Thoracic aorta (tissue), 2 donors: ENCODE measurements at places on chromosomes 16 and 17. TPM values are rescaled to one million over a fixed set of nuclear protein-coding genes. Genes with fewer than 3 reads are reported as not detected.

DNA sequence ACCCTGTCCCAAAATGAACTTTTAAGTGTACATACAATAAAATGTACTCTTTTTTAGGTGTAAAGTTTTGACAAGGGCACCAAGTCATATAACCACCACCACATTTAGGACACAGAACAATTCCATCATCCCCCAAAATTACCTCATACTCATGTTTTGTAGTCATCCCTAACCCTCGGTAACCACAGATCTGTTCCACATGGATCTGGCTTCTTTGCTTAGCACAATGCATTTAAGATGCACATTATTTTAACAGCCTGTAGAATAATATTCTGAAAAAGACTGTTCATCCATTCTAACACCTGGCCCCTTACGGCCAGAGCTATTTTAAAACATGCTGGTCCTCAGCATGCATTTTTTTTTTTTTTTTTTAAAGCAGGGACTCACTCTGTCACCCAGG is 25.2 kb upstream of the CFAP20 start:
- H3K4me3 ChIP-seq, result no peak overlapping the region
- peaks cover 4% of the 10 kb centered on the region for H3K36me3 ChIP-seq
- no peaks in the 10 kb centered on the region for H3K4me1 ChIP-seq
- H3K27me3 ChIP-seq, result no peaks in the 10 kb centered on the region
- DNase-seq, result no peak

Gene PPY
- not detected for total RNA-seq

Gene SEZ6
- total RNA-seq, result not detected

GRCh38 chr16:29990883-29991570 is 4.4 kb downstream of the HIRIP3 start:
- no peak overlapping the region for H3K27ac ChIP-seq
- H3K36me3 ChIP-seq, result peaks cover 49% of the 10 kb centered on the region
- H3K4me1 ChIP-seq, result peaks cover 11% of the 10 kb centered on the region
- no peak overlapping the region for H3K4me3 ChIP-seq
- DNase-seq, result no peak

Gene SEPTIN1
- total RNA-seq, result 3.0 TPM

DNA sequence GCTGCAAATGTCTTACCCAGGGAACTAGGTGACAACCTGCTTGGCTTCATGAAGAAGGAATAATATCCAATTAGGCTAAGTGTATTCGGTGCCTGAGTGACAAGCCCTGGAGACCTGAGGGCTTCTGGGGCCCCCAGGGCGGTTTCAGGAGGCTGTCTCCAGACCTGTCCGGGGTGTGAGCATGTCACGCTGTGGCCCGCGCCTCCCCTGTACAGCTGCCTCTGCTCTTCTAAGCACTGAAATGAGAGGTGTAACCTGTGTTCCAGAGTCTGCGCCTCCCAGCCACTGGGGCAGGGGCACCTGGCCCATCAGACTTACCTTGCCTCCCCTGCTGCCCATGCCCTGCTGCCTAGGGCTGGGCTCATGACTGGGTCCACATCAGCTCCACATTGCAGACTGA is 114.3 kb downstream of the WWOX start:
- no peak overlapping the region for H3K4me3 ChIP-seq
- no peaks in the 10 kb centered on the region for H3K4me1 ChIP-seq
- no peaks in the 10 kb centered on the region for H3K36me3 ChIP-seq
- DNase-seq, result no peak
- H3K27me3 ChIP-seq, result no peaks in the 10 kb centered on the region
- H3K27ac ChIP-seq, result no peak overlapping the region

GRCh38 chr16:4369007-4369733 is 2.5 kb upstream of the VASN start:
- peaks cover 41% of the 10 kb centered on the region for H3K4me1 ChIP-seq
- H3K4me3 ChIP-seq, result no peak overlapping the region
- H3K36me3 ChIP-seq, result peaks cover 6% of the 10 kb centered on the region
- H3K27ac ChIP-seq, result peak overlapping the region; percentile 99
- peak; percentile 54 for DNase-seq
- H3K27me3 ChIP-seq, result no peaks in the 10 kb centered on the region

Gene KRT222
- 0.63 TPM for total RNA-seq

Gene UTS2R
- 0.27 TPM for total RNA-seq

GRCh38 chr17:67546578-67547527 is 169.8 kb downstream of the PITPNC1 start:
- no peak overlapping the region for H3K4me3 ChIP-seq
- H3K27me3 ChIP-seq, result no peaks in the 10 kb centered on the region
- H3K36me3 ChIP-seq, result no peaks in the 10 kb centered on the region
- DNase-seq, result no peak

Gene PPP1R27
- not detected for total RNA-seq

DNA sequence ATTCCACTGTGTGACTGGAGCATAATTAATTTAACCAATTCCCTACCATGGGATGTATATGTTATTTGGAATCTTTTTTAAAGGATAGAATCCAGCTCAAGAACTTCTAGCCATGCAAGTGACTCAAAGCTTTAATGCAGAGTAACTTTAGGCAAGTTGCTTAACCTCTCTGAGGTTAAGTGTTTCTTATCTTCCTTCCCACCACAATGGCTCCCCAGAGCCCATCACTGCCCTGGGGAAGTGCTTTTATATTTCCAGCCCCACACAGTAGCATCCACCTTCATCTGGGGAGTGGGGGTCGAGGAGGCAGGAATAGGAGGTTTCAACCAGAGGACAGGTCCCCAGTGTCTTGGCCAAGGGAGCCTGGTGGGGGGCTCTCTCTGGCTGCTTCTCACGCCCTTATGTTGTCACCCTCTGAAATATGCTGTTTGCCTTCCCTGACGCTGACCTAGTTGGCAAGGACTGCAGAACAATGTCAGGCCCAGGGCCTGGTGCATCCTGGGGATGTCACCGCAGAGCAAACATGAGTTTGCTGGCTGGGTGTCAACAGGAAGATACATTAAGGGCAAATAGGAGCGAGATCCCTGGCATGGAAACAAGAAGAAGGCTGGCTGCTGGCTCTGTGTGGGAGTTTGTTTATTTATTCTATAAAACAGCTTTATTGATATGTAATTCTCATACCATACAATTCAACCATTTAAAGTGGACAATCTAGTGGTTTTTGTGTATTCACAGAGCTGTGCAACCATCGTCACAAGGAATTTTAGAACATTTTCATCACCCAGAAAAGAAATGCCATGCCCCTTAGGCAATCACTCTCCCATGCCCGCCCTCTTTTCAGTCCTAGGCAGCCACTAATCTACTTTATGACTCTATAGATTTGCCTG is 46.6 kb upstream of the WSB1 start:
- DNase-seq, result no peak
- peak overlapping the region; percentile 20 for H3K27ac ChIP-seq
- peaks cover 16% of the 10 kb centered on the region for H3K4me1 ChIP-seq
- H3K36me3 ChIP-seq, result no peaks in the 10 kb centered on the region

- H3K36me3 ChIP-seq, result no peaks in the 10 kb centered on the region
- no peak overlapping the region for H3K4me3 ChIP-seq
- DNase-seq, result no peak
- H3K27ac ChIP-seq, result no peak overlapping the region
Observed at GRCh38 chr17:15892731-15893657, 51.9 kb upstream of the ADORA2B start.

DNA sequence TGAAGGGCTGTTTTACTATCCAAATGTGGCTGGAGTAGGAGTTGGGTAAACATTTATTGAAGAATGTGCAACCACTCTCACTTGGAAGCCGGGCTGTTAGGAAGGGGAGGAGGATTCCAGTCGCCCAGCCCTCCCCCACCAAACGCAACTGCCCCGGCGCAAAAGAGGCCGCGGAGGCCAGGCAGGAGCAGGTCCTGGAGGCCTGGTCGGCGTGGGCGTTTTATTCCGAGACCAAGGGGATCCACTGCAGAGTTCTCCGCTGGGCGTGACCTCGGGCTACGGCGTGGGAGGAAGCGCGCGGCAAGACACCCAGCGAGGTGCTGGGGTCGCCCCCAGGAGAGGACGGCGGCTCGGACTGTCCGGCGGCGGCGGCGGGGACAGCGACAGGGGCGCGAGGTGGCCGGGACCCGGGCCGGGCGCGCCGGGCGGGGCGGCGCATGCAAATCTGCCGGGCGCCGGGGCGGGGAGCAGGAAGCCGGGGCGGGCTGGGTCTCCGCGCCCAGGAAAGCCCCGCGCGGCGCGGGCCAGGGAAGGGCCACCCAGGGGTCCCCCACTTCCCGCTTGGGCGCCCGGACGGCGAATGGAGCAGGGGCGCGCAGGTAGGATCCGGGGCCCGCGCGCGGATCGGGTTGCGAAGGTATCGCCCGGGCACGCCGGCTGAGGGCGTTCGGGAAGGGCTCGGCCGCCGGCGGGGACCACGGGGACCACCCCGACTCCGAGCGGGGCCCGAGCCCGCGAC is at the start of gene IL4R:
Gene IL4R, plus strand, starts transcription at position 553 of the 739 bp plus-strand sequence. CDS start 26,230 bp downstream, outside the sequence.
- peak within 1 kb of the TSS; percentile 81 for H3K4me3 ChIP-seq
- H3K36me3 ChIP-seq, result no peaks in the 10 kb centered on the region
- peak; percentile 56 for DNase-seq
- no peaks in the 10 kb centered on the region for H3K27me3 ChIP-seq
- H3K27ac ChIP-seq, result peak within 1 kb of the TSS; percentile 89

DNA sequence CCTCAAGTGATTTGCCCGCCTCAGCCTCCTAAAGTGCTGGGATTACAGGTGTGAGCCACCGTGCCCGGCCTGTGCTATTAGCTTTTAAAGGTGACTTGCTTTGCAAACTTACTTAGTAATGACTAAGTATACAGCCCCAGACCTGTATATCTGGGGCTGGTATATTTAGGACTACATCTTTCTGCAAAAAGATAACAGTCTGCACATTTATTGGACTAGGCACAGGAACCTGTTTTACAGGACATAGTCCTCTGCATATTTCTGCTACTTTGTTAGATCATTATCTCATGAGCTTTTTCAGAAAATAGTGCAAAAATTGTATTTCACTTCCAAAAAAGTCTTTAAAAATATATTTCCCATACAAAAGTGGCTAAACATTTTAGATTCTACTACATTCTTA is 1.3 kb downstream of the KRT24 start:
- no peaks in the 10 kb centered on the region for H3K4me1 ChIP-seq
- no peaks in the 10 kb centered on the region for H3K36me3 ChIP-seq
- no peak overlapping the region for H3K27ac ChIP-seq
- H3K4me3 ChIP-seq, result no peak overlapping the region

Gene CHST6
- total RNA-seq, result 8.3 TPM

Gene FOXK2
- 85.1 TPM for total RNA-seq

GRCh38 chr17:4508207-4508606 is 9.5 kb downstream of the SPNS2 start:
- no peak for DNase-seq
- H3K27ac ChIP-seq, result peak overlapping the region; percentile 89
- no peak overlapping the region for H3K4me3 ChIP-seq
- H3K27me3 ChIP-seq, result no peaks in the 10 kb centered on the region
- no peaks in the 10 kb centered on the region for H3K36me3 ChIP-seq

Gene PIK3R5
- total RNA-seq, result 42.9 TPM

GRCh38 chr17:73900516-73900915 is 256.3 kb upstream of the SDK2 start:
- peaks cover 3% of the 10 kb centered on the region for H3K27me3 ChIP-seq
- peaks cover 13% of the 10 kb centered on the region for H3K4me1 ChIP-seq
- H3K27ac ChIP-seq, result no peak overlapping the region
- no peak for DNase-seq

GRCh38 chr16:86313631-86314030 is 196.7 kb upstream of the FOXF1 start:
- H3K27me3 ChIP-seq, result no peaks in the 10 kb centered on the region
- no peaks in the 10 kb centered on the region for H3K36me3 ChIP-seq
- no peak overlapping the region for H3K4me3 ChIP-seq
- no peak overlapping the region for H3K27ac ChIP-seq
- DNase-seq, result no peak

- H3K4me1 ChIP-seq, result no peaks in the 10 kb centered on the region
- no peak overlapping the region for H3K27ac ChIP-seq
- no peak overlapping the region for H3K4me3 ChIP-seq
- H3K36me3 ChIP-seq, result no peaks in the 10 kb centered on the region
- DNase-seq, result no peak
Observed at GRCh38 chr16:87297918-87298631, 19.1 kb downstream of the C16orf95 start.

DNA sequence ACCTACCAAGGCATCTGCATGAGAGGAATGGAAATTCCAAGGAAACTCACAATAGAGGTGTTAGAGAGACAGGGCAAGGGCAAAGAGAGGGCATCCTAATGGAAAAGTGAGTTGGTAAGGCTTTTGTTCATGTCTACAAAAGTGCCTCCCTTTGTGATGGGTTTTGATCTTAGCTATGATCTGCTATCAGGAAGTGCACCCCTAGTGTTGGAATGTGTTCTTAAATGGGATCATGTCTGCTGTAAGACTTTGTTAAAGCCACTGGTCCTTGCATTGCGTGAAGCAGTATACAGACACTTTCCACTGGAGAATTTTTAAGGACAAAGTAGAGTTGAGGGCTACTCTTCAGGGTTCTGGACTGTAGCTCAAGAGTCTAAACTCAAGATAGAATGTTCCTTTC is 92.0 kb downstream of the MAP2K6 start:
- H3K27me3 ChIP-seq, result no peaks in the 10 kb centered on the region
- no peak overlapping the region for H3K4me3 ChIP-seq
- DNase-seq, result no peak
- no peak overlapping the region for H3K27ac ChIP-seq
- no peaks in the 10 kb centered on the region for H3K4me1 ChIP-seq

- H3K4me3 ChIP-seq, result peak overlapping the region; percentile 78
- H3K27ac ChIP-seq, result no peak overlapping the region
- no peak for DNase-seq
Observed at GRCh38 chr17:7205561-7205960, 14.1 kb downstream of the DLG4 start.

GRCh38 chr17:57444682-57445450 is 188.5 kb downstream of the MSI2 start:
- no peak overlapping the region for H3K27ac ChIP-seq
- no peak for DNase-seq
- no peaks in the 10 kb centered on the region for H3K27me3 ChIP-seq
- H3K4me3 ChIP-seq, result no peak overlapping the region

Gene CCDC200
- not detected for total RNA-seq

- H3K27me3 ChIP-seq, result no peaks in the 10 kb centered on the region
- H3K4me1 ChIP-seq, result no peaks in the 10 kb centered on the region
- no peak overlapping the region for H3K4me3 ChIP-seq
- DNase-seq, result no peak
- no peaks in the 10 kb centered on the region for H3K36me3 ChIP-seq
- no peak overlapping the region for H3K27ac ChIP-seq
Observed at GRCh38 chr17:27520491-27521185, 64.4 kb downstream of the KSR1 start.

GRCh38 chr16:67783353-67783725 is 23.0 kb downstream of the RANBP10 start:
- no peak overlapping the region for H3K27ac ChIP-seq
- DNase-seq, result no peak
- no peaks in the 10 kb centered on the region for H3K4me1 ChIP-seq
- no peaks in the 10 kb centered on the region for H3K36me3 ChIP-seq
- no peak overlapping the region for H3K4me3 ChIP-seq

Gene ABCA8
- 42.0 TPM for total RNA-seq

DNA sequence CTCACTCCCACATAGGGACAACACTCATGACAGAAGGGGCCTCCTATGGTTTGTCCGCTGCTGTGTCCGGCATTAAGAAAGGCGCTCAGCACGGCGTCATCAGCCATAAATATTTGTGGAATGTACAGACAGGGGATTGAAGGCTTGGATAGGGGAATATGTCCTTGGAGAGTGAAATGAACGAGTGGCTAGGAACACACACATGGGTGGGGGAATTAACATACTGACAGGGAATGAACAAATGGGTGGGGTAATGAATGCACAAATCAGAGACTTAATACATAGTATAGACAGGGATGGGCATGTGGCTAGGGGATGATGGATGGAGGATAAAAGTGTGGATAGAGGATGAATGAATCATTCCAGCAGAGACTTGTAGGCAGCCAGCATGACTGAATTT is 154.0 kb upstream of the HSBP1 start:
- H3K4me1 ChIP-seq, result no peaks in the 10 kb centered on the region
- no peaks in the 10 kb centered on the region for H3K27me3 ChIP-seq
- H3K4me3 ChIP-seq, result no peak overlapping the region

Gene MYO15A
- total RNA-seq, result 2.3 TPM
